Stimulated activated CD8-positive, alpha-beta memory T cell treated with anti-CD3 and anti-CD28 coated beads, Interleukin-15, amount 100 ng/mL, for 24 hours (primary cell): ENCODE measurements at places on chromosomes 7 and 10.

- no peak for DNase-seq
These were observed 1.5 kb downstream of the PRKAR2B start for GRCh38 chr7:107045980-107046379.

- no peak for DNase-seq
These were observed 167.1 kb upstream of the FAM3C start for GRCh38 chr7:121563177-121563576.

- no peak for DNase-seq
These were observed 25.3 kb upstream of the CUX1 start for GRCh38 chr7:101792051-101792681.

- DNase-seq, result no peak
These were observed 340.9 kb downstream of the LRMDA start for GRCh38 chr10:75772153-75772887.
